ENCODE measurements at places on chromosomes 2 and 18.

GRCh38 chr2:167616997-167617396, 630.4 kb downstream of the STK39 start:
- DNase-seq = no peak

GRCh38 chr18:61722247-61722646, 170.6 kb downstream of the RNF152 start:
- DNase-seq = no peak

DNA sequence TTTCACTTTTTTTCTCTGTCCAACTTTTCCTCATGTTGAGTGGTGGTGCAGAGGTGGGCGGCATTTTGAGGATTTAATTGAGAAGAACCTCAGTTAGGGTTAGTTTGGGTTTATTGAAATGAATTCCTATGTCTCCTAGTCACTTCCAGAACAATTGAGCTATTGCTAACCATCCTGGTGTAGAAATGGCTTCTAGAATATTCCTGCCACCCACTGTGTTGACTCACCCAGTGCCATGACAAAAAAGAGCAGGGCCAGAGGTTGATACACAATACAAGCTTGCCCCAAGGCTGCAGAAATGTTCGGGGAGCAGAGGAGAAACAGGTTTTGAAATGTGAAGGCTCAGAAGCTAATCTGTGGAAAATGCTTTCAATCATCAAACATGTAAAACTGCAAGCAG, 167.1 kb upstream of the TRIB2 start:
- DNase-seq = no peak

DNA sequence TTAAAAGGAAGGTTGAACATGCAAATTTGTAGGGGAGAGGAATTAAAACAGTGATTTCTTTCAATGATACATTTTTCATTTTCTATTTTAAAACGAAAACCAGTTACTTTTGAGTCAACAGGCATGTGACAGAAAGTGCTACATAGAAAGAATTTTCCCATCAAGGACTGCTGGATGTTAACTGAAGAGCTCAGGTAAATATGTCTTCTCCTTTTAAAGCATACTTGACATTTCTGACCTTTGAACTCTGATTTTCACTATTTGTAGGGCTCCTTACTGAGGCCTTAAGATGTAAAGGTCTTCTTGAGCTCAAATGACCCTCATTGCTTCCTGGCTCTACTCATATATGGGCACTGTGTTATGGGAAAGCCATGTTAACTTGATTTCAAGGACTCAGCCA, 32.4 kb downstream of the FIGN start:
- no peak for DNase-seq

DNA sequence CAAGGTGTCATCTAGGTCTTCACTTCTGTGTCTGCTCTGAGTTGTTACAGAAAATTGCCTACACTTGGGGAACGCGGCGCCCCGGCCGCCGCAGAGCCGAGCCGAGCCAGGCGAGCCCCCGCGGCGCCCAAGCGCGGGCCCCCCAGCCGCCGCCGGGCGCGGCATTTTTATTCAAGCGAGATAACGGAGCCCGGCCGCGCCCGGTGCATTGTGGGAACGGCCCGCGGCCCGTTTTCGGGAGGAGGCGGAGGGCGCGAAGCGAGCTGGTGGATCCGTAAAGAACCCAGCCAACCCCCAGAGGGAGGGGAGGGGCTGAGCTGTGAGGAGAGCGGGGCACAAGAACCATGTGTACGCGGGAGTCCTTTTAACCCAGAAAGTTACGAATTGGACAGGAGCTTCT, 191.8 kb downstream of the FTCDNL1 start:
- DNase-seq = no peak

DNA sequence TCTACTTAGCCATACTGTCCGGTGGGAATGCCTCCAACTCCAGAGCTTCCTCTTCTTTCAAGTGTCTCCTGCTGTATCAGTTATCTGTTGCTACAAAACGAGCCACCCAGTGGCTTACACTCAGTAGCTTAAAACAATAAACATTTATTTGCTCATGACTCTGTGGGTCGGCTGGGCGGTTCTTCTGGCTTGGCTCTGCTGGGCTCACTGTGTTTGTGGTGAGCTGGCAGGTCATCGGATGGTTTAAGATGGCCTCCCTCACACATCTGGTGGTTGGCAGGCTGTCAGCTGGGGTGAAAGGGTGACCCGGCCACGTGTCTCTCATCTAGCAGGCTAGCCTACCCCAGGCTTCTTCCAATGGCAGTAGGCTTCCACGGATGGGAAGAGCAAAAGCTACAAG, 122.4 kb upstream of the SLC1A4 start:
- no peak for DNase-seq

- DNase-seq = no peak
These were observed 623.5 kb upstream of the DDX18 start for GRCh38 chr2:117190856-117191559.

DNA sequence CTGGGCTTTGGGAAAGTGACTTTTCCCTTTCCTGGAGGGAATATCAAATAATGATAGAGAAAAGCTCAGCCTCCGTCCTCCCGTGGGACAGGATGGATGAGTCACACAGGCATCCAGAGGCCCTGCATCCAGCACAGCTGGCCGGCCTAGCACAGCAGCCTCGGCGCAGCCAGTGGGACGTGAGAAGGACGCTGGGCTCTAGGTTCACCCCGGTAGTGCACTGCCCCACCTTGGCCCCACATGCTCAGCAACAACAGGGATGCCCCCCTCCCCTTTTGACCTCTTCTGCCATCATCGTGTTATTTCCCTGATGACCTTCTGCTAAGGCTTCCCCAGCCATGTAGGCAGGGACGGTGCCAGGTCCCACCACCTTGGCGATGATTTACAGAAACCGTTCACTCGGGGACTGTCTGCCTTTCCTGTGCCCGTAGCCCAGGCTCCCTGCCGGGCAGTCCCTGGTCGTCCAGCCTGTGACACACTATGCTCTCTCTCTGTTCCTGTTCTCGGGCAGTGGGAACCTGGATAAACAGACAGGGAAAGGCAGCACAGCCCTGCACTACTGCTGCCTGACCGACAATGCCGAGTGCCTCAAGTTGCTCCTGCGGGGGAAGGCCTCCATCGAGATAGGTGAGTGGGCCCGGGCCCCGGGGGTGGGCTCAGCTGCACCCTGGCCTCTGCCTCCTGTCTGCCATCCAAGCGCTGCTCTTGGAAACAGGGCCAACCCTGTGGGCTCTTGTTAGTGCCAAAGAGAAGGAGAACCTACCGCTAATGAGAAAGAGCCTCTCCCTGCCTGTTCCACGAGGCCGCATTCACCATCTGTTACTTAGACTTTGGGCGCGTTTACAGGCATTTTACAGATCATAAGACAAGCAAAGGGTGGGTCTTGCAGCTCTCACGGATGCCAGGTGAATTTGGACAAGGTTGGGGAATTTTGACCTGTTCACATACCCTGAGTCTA, 44.6 kb downstream of the ITGB1BP1 start:
- DNase-seq = no peak

DNA sequence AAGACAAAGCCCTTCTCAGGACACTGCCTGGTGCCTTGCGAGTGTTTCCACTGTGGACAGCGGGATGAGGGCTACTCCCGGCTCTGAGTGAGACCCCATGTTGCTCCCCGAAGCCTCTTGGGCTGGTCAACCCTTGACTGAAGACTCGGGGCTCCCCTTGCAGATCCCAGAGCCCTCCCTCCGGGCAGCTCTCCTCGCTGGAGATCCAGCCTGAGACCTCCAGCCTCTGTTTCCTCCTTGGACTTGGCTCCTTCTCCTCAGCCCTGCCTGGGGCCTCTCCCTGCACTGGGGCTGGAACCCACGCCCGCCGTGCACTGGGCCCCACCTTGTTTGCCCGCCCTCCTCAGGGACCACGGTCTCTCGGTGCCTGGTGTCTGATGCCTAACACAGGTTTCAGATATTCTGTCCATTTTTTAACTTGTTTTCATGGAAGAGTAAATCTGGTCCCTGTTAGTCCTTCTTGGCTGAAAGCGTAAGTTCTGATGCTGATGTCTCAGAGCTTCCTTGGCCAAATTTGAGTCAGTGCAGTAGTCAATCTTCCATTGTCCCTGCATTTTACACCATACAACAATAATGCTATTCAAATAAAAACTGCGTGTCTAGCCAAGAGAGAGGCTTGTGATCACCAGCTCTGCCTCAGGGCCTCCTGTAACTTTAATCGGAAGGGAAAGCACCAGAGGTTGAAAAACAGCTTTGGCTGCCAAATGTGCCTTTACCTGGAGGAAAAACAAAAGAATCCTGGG, 139.3 kb upstream of the CTDP1 start:
- DNase-seq = no peak

GRCh38 chr2:119650206-119650605, 28.8 kb upstream of the TMEM177 start:
- no peak for DNase-seq

DNA sequence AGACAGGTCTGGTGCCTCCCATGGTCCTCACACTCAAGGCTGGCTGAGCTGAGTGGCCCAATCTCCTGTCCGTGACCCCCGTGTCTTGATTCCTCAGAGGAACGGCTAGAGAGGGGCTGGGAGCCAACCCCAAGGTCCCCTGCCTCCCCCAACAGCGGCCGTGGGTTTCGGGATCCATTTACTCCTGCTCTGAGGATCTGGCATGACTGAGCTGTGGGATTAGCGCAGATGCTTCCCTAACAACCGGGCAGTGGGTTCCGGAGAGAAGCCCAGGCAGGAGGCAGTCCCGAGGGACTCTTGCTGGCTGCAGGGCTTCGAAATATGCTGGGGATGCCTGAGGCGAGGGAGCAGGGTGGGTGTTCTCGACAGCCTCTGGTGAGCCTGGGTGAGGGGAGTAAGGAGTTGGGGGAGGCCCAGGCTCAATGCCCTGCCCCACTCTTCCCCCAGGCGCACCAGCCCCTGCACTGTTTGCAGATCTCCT, 18.9 kb downstream of the GPR35 start:
- DNase-seq = no peak

- DNase-seq = no peak
These were observed 1005.1 kb upstream of the FAM98A start for GRCh38 chr2:34604164-34604563.

GRCh38 chr2:101265893-101266499, 13.3 kb downstream of the CNOT11 start:
- no peak for DNase-seq

- no peak for DNase-seq
These were observed 76.2 kb upstream of the LRRTM1 start for GRCh38 chr2:80380736-80381135.

DNA sequence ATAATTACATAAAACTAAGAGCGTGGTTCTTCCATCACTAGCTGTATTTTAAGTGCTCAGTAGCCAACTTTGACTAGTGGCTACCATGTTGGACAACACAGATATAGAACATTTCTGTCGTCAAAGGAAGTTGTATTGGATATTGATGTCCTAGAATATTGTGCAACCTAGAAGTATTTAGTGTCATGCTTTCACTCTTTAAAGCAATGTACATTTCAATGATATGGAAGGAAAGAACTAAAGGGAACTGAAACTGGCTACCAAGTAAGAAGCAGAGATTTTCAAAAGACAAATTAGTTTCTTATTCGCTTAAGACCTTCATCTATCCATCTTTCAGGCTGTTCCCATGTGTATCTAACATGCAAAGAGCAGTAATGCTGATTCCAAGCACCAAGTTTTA, 85.4 kb upstream of the EML6 start:
- DNase-seq = no peak

GRCh38 chr18:41687138-41687537, 267.9 kb upstream of the PIK3C3 start:
- no peak for DNase-seq

DNA sequence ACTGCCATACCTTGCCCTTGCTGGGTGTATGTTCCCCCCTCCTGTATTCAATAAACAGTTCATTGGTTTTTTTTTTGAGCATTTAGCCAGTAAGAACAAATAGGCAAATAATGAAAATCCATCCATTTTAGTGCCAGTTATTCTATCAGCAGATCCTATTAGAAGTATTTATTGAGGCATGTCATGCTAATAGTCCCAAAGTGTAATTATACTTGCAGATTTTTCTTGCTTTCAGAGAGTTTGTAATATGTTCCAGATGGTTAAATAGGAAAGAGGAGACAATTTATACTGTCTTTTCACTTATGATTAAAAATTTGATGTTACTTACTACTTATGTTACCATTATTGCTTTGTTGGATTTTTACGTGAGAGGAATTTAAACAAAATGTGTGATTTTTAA, 127.6 kb downstream of the NCOA1 start:
- DNase-seq = no peak

GRCh38 chr2:172280571-172281361, 146.6 kb upstream of the ITGA6 start:
- DNase-seq = peak; percentile 27

GRCh38 chr18:61402726-61403125, 69.5 kb downstream of the CDH20 start:
- DNase-seq = no peak

GRCh38 chr2:124476291-124476690, 451.2 kb downstream of the CNTNAP5 start:
- DNase-seq = no peak

DNA sequence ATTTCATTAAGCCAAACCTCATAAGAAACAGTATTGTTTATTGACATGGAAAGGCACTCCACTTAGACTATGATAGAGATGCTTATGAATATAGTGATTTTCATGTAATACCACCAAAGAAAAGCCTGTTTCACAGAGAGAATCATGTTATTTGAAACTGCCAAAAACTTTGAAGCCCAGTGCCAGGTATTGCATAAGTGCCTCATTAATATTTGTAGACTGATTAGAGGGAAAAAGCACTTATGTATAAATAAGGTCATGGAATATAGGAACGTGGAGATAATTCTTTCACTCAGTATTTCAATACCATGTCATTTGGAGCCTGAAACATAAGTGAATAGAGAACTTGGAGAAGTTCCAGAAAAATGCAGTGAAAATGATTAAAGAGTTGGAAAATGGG, 162.6 kb upstream of the CRIM1 start:
- no peak for DNase-seq

DNA sequence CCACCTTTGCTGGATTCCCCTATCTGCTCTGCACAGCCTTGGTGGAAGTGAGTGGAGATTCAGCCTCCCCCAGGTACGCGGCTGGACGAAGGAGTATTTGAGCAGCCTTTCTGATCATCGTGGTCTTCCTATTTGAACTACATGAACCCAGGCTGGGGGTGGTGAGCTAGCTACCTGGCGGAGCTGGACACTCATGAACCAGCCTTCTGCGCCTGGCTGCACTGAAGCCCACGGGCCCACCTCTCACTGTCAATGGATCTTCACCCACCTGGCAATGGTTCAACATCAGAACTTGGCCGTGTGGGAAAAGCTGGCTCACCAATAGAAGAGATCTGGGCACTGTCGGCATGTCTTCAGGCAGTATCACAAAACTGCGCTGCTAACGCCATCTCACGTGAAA, 35.4 kb downstream of the ANKMY1 start:
- DNase-seq = no peak

DNA sequence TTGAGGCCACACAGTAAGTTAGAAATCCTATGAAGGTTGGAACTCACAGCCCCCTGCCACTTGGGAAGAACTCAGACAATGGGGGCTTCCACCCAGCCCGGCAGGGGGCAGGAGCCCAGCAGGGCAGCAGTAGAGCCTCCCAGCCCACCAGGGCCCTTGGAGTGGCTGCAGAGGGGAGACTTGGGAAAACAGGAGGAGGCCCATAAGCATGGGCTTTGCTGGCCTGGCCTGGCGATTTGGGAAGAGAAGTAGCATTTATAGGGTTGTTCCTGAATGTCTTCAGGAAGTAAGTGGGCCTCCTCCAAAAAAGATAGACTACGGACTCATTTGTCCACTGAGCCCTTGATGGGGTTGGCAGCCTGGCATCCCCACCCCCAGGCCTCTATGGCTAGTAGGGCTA, 17.4 kb upstream of the FOSL2 start:
- no peak for DNase-seq
